ENCODE measurements at places on chromosomes 16 and 17.

- DNase-seq = no peak
Measured at GRCh38 chr16:1430759-1431496, at the start of gene PERCC1. TSS of gene PERCC1 (plus strand) at chr16:1431078. CDS start at chr16:1432594, 1,516 bp downstream.

DNA sequence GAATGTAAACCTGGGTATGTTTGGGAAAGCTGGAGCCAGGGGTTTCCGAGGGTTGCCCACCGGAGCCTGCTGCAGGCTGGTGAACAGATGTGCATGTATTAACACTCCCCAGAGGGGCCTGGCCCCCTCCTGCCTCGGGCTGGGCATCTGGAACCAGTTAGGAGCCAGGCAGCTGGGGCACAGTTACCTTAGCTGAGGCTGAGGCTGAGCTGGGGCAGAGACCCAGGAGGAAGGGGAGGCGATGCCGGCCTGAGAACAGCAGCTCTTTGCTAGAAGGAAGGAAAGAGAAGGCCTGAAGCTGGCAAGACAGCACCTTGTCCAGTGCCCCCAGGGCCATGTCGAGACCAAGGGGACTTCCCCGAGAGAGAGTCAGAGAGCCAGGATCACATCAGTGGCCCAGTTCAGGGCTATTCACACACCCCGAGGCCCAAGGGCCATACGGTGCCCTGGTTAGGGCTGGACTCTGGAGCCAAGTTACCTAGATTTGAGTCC, 65.8 kb downstream of the RMI2 start:
- DNase-seq = no peak

DNA sequence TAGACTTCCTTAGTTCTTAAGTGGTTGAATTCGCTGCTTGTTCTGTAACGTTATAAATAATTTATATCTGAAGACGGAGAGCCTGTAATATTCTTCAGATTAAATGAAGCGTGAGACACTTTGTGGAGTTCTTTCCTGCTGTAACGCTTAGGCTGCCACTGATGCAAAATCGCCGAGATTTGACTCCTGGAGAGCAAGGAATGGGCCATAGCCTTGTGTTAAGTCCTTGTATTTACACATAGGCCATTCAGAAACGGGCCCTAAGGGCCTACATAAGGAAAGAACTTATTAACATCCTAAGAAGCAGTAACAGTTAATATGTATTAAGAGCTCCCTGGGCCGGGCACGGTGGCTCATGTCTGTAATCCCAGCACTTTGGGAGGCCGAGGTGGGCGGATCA, 936 bp downstream of the EMC6 start:
- no peak for DNase-seq

GRCh38 chr16:54430491-54431030, 144.0 kb upstream of the IRX3 start:
- DNase-seq = no peak

GRCh38 chr17:49676276-49676868, 1.5 kb downstream of the SPOP start:
- DNase-seq = no peak

- DNase-seq = no peak
Measured at GRCh38 chr16:83809092-83809491, 1.3 kb downstream of the HSBP1 start.

- peak; percentile 57 for DNase-seq
Measured at GRCh38 chr17:67245073-67245693, at the start of gene HELZ. TSS of gene HELZ (minus strand) at chr17:67245196. CDS start at chr17:67218804, 26,392 bp downstream.

GRCh38 chr17:34650051-34650750, 70.8 kb downstream of the TMEM132E start:
- no peak for DNase-seq

GRCh38 chr17:75749545-75750389, 15.2 kb downstream of the GALK1 start:
- DNase-seq = peak; percentile 38

- DNase-seq = no peak
Measured at GRCh38 chr17:34076743-34077631, 178.1 kb upstream of the CCL2 start.

DNA sequence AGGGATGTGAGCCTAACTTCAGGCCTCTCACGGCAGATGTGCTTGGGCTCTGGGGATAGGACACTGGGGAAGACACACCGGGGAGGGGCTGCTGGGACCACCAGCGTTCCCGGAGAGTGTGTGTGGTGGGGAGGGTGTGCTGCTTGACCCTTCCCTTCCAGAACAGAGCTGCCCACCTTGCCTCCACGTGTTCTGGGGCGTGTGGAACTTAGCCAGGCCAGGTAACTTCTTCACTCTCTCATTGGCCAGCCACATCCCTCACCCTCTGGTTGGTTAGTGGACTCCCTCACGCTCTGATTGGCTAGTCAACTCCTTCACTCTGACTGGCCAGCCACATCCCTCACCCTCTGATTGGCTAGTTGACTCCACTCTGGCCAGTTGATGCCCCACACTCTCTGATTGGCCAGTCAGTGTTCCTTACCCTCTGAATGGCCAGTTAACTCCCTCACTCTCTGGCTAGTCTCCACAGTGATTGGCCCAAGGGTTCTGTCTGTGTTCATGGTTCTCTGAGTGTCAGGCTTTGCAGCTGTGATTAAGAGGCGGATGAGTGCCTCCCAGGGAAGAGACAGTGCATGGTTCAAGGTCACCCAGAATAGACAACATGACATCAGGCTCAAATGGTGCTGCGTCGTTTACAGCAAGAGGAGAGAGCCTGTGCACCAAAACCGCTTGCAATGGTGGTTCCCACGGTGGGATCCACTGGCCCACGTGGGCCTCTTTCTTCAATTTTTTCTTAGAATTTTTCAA, 10.0 kb downstream of the TMEM235 start:
- no peak for DNase-seq

DNA sequence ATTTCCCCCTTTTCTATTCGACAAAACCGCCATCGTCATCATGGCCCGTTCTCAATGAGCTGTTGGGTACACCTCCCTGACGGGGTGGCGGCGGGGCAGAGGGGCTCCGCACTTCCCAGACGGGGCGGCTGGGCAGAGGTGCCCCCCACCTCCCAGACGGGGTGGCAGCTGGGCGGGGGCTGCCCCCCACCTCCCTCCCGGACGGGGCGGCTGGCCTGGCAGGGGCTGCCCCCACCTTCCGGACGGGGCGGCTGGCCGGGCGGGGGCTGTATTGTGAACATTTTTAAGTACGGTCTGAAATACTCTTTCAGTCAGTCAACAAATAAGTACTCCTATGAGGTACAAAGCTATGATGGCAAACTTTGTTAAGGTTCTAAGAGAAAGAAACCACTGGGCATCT, 222.8 kb downstream of the CNTNAP4 start:
- DNase-seq = no peak

DNA sequence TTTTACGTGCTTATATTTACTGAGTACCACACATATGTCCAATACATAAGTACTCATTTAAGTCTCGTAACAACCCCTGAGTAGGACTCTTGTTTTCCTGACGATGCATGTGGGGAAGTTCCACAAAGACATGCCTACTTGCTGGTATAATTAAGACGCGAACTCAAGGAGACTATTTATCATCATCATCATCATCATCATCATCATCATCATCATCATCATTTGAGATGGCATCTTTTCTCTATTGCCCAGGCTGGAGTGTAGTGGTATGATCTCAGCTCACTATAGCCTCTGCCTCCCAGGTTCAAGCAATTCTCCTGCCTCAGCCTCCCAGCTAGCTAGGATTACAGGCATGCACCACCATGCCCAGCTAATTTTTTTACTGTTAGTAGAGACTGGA, 809.9 kb upstream of the EEF2KMT start:
- no peak for DNase-seq

GRCh38 chr16:88541831-88542616, 28.2 kb upstream of the ZC3H18 start:
- peak; percentile 17 for DNase-seq

DNA sequence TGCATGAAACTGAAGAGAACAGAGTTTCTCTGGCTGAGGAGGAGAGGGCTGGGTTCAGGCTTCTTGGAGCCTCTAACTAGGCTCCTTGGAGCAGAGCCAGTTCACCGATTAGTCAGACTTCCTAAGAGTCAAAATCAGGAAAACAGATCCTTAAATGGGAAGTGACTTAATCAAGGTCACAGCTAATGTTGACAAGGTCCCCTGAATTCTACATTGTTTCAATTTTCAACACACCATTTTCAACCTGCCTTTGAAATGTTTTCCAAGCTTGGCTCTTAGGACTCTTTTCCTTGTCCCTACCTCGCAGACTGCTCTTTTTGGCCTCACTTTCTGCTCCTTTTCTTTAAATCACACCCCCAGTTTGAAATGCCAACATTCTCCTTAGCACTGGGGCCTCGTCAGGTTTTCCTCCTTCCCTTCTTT, 16.3 kb downstream of the MYL4 start:
- no peak for DNase-seq

DNA sequence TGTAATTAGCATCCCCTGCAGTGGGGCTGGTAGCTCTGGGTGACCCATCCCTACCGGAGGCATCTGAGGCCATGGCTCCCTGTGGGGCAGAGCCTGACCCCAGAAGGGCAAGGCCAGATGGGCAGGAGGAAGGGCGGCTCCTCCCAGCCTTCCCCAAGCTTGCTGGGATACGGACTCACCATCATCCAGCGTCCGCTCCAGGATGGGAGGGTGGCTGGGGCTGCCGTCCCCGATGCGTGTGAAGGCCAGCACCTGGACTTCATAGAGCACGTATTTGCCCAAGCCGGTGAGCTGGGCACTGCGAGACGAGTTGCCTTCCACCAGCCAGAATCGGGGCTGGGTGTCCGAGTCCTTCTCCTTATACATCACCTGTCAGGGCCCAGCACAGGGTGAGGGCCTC, 81.6 kb upstream of the CDC42EP4 start:
- DNase-seq = no peak

DNA sequence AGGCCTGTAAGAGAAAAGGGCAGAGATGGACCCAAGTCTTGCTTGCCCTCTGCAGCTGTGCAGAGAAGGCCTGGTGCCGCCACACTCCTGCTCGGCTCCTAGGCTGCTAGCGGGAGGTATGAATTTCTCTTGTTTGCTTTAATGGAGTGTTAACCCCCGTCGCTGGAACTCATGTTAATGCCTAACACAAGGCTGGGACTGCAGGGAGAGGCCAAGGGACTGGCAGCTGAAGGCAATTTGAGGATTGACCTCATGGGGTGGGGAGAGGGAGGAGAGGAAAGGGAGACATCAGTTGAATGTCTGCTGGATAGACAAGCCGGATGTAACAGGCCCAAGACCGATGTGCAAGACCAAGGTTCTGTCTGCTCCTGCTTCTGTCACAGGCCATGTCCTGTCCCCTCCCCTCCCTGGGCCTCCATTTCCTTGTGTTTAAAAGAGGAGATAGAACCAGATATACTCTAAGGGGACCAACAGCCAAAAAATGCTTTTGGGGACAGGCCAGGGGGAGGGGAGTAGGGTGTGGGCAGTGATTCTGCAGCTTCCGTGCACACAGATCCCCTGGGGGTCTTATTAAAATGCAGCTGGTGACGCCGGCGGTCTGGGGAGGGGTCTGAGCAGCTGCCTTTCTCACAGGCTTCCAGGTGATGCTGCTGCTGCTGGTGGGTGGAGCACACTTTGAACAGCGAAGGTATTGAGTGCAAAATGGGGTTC, 46.7 kb upstream of the TBX2 start:
- DNase-seq = no peak

DNA sequence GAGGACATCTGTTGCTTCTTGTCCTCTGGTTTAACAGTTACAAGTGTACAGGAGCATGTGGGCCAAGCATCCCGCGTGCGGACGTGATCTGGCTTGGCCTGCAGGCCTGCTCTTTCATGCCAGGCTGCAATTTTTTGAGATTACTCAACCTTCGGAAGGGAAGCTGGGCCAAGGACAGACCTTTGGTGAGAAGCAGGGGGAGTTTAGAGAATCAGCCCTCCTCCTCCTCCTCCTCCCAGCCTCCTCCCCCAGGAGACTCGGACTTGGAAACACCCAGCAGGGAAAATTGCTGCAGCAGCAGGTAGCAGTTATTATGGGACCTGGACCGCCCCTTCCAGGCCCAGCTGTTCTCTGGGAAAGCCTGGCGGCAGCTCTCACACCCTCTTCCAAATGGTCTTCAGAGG, 5.1 kb upstream of the KLHL36 start:
- peak; percentile 80 for DNase-seq

GRCh38 chr16:13014476-13014875, 113.1 kb downstream of the SHISA9 start:
- DNase-seq = no peak

DNA sequence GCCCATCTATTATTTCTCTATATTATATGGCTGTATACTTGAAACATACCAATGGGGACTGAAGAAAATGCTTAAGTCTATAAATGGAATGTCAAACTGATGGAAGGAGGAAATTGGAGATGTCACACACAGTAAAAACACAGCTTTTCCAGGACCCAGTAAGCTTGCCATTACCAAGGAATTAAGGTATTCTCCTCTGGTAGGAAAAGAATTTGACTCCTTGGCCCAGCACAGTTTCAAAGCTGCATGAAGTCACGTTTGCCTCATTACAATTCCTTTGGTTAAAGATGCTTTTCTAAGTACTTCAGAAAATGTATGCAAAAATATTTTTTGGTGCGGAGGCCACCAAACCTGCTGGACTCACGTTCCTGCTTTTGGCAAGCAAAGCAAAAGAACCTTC, 48.5 kb downstream of the CDH13 start:
- DNase-seq = no peak

GRCh38 chr17:42193969-42194899, at the start of gene GHDC:
TSS of gene GHDC (minus strand) at chr17:42194494. CDS start at chr17:42193581, 913 bp downstream.
- peak; percentile 65 for DNase-seq

GRCh38 chr17:63960430-63960829, 12.3 kb downstream of the SCN4A start:
- no peak for DNase-seq

DNA sequence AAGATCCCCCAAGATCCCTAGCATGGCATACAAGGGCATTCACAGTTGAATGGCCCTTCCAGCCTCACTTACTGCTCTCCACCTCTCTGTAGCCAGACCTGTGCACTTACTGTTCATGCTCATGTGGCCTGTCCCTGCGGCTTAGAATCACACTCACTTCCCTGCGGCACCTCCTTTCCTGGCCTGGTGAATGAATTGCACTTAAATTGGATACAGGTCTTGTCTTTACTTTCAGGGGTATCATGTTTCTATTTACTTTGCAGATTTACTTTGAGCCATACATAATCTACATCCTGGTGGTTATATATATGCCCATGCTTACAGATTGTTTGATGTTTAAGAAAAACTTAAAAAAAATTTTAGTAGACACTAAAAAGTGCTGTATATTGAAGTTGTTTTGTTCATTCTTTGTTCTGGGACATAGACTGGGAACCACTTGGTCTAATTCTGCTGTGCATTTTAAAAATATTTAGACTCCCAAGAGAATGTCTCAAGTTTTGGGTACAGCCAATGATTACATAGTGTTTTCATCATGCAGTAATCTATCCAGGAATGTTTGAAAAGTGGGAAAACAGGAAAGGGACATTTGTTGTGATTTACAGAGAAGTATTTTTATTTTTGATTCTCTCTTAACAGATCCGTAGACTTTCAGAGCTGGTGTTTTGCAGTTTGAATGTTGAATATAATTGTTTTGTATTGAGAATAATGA, 63.9 kb downstream of the NUP88 start:
- DNase-seq = no peak

DNA sequence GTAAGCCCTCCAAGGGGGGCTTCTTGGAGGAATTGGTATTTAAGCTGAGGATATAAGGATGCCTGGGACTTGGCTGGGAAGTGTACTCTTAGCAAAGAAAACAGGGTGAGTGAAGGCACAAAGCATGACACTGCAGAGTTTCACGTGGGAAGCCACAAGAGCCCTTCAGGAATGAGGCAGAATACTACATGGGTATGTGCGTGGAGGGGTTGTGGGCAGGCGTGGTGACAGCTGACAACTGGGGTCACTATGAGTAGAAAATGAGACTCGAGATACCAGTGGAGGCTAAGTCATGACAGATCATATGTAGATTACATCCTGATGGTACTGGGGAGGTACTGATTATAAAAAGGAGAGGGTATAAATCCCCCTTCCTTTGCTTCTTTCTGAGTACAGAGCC, 78.1 kb upstream of the XYLT1 start:
- DNase-seq = no peak

- DNase-seq = no peak
Measured at GRCh38 chr16:58384437-58385055, 7.7 kb upstream of the GINS3 start.
